ENCODE measurements at places on chromosomes 6 and 20. TPM values are rescaled to one million over a fixed set of nuclear protein-coding genes. Genes with fewer than 3 reads are reported as not detected.

DNA sequence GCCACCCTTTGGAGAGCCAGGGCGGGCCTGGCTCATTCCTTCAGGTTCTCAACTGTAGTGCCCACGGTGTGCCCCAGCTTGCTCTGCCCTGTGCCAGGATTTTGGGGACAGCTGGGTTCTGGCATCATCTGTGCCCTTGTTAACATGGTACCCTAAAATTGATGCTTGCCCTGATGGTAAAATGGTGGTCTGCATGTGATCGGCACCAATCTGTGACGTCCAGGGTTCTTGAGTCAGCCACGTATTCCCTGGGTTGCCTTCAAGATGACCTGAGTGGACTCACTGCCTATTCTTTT is 31.2 kb upstream of the APCDD1L start:
- no peak for DNase-seq

DNA sequence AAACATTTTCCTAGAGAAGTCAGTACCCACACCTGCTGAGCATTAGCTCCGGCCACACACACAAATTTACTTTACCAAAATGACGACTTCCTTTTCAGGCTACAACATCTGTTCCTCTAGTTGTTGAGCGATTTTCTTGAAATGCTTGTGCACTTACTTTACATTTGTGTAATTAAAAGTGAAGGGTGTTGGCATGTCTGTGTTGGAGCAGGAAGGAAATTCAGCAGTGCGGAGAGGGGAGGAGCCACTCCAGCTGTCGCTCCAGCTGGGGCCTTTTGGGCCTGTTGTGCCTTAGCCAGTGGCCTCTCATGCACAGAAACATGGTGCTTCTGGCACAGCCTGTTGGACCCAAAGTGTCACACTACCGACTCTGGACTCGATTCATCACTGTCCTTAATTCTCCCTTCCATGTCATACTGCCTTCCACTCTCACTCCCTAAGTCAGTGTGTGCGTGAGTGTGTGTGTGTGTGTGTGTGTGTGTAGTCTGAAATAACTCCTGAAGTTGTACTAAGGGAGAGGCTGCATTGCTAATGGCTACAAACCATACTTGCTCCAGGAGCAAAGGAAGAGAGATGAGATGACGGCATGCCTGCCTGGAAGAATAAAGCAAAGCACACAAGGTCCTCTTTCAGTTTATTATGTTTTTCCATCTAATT is 191.8 kb upstream of the ARG1 start:
- DNase-seq = no peak

DNA sequence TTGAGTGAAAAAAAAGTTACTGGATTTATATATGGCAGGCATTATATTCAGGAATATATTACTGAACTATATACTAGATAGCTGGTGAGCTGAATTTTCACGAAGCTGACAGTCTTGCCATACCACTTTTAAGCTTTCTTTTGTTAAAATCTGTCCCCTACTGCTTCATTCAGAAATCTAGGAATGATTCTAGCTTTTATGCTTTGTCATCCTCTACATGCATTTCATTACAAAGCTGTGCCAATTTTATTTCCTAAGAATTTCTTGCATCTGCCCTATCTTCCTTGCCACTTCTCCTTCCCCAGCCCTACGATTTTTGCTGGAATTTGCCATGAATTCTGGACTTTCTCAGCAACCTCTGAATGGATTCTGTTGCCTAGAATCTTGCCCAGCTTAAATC is 158.5 kb upstream of the ADGRB3 start:
- DNase-seq = no peak

DNA sequence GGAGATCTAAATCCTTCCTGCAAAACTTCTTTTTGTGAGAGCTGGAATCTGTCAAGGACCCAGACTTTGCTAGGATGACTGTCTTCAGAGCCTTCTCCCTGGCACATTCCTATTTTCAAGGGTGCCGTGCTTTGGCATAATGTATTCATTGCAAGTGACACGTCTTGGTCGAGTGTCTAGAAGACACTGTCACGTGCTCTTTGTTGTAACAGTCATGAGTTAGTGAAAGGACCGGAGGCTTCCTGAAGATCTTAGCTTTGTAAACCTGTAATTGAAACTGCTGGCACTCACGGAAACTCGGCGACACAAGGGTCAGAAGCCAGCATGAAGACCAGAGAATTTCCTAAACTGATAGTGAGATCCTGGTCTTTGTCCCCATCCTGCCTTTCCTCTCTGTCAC is 19.7 kb upstream of the TAGAP start:
- DNase-seq = no peak

GRCh38 chr6:155406801-155407200 is 48.8 kb downstream of the NOX3 start:
- DNase-seq = no peak

DNA sequence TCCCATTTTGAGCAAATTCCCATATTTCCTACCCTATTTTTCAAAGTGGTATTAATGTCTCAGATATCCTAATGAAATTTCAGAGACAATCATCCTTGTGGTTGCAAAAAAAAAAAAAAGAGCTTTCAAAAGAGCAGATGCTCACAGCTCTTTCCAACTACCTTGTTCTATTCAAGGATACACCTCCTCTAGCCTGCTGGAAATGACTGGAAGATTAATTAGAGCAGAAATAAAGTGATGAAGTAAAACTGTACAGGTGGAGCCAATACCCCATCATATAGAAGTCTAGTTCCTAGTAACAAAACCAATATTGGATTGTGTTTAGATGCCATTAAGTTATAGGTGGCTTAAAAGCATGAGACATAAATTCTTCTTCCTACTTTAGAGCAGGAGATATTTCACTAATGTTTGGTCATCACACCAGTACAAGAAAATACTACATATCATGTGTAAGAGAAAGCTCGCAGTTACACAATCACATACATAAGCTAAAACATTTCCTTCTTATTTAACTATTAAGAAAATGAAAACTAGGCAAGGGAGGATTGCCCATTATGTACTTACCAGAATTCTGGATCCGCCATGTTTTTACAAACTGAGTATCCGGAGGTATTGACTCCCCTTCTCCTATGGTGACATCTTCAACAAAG is 42.4 kb downstream of the ILRUN start:
- no peak for DNase-seq

DNA sequence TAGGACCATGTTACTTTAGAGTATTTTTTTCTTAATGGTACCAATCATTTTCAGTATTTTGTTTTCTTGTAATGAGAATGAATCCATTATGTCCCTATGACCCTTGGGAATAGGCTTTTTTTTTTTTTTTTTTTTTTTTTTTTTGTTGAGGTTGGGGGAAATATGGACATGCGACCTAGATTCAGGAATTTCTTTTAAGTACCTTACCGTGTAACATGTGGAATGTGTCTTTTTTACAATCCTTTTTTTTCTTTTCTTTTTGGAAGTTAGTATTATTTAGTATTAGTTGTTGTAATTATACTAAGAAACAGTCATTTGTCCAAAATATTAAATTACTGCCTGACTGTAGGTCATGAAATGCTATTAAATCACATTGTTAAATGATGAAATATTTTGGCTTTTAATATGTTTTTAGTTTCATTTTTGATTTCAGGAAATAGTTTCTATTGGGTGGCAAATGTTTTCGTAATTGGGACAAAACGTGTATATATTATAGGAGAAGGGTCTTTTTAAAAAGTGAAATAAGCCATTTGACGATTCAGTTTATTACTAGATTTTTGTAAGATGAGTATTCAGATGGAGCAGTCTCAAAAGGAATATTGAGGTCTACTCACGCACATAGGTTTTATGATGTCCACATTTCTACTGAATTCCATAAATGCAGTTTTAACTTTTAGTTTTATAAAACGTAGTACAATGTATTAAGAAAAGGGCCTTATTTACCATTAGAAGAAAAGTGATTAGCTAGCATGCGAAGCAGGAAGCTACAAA is 4.9 kb downstream of the ARID1B start:
- DNase-seq = peak; percentile 29

GRCh38 chr6:150395388-150396009 is 26.7 kb downstream of the IYD start:
- DNase-seq = peak; percentile 68

DNA sequence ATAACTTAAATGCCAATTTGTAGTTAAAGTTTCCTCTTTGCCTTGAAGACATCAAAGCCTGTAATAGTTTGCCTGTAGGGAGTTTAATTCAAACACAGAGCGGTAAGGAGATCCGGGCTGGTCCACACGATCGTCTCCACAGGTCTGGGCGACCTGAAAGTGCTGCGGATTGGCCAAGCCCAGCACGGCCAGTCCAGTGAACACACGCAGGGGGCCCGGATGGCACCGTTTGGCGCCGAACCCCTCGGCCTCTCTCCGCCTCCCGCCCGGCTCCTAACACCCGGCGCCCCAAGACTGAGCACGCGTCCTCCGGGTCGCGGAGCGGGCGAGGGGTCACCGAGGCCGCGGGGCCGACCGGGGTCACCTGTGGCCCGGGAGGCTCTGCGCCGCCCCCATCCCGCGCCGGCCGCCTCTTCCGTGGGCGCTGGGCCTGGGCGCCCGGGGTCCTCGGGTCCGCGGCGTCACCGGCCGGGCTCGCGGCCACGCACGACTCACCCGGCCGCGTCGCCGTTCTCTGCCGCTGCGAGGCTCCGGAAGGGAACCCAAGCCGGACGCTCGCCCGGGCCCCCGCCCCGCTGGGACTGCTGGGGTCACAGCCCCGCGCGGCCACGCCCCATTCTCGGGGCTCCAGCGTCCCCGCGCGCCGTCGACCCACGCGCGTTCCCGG is 481 bp downstream of the SERPINB6 start:
- DNase-seq = no peak

DNA sequence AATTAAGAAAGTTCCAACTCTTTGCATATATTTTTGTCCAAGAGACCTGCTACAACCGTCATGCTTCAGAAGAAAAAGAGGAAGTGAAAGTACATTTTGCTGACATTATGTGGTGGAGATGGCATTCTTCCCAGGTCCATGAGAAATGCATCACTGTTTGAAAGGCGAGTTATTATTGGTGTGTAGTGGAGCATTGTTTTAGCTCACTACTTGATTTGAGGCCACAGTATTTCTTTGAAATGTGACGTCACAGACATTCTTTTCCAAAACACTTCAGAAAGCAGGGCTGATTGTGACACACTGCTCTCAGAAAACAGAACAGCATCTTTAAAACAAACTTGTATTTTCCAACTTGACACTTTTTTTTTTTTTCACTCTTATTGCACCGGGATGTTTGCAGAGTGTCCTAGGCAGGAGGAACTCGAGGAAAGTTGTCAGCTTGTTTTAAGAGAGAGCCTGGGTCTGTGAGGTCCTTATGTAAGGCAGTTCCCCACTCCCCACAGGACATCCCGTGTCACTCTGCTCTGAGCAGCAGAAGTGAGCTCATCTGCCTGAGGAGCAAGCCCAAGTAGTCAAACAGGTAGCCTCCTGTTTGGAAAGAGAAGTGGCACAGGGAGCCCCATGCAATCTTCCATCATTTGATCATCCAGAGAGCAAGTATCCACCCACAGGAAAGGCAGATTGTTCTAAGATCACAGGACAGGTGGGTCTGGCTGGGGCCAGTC is 1.1 kb downstream of the SPTLC3 start:
- DNase-seq = peak; percentile 84

DNA sequence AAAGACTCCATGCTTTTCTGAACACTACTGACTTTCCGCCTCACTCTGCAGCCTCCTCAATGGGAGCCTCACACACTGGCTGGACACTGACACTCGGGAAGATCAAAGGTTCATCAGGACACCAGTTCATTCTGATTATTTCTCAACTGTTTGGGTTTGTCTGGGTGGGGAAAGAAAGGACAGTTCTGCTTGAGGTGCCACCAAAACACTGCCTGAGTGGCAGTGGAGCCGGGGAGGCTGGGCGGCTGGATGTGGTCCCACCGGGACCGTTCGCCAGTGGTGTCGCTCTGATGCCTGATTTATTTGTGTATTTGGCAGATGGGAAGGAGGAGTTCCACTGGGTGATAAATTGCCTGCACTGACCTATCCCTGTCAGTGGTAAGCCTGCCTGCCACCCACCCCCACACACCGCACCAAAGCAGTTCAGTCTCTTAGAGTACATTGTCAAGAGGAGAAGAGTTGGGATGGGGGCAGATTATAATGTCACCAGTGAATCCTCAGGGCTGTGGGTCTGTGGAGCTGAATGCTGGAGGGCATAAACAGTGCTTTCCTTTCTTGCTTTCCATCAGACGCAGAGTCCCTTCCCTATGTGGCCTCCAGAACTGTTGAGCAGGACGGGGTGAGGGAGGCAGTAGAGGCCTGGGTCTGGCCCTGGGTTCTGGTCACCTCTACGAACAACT is 49.8 kb downstream of the EDN1 start:
- DNase-seq = no peak

DNA sequence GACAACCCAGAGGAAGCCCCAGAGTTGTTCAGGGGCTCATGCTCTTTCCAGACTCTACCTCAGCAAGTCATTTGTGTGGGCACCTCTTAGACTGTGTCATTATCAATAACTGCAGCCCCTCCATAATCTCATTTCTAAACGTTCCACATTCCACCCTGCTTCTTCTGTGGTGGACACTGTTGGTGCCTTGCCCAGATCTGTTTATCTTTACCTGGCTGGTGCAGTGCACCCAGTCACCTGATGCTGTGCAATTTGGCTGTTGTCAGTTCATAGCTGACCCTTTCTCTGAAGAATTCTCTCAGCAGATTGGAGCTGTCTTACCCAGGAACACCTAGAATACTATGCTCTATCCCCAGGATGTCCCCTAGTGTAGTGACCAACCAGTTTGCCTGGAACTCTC is 80.0 kb downstream of the ATRN start:
- no peak for DNase-seq

DNA sequence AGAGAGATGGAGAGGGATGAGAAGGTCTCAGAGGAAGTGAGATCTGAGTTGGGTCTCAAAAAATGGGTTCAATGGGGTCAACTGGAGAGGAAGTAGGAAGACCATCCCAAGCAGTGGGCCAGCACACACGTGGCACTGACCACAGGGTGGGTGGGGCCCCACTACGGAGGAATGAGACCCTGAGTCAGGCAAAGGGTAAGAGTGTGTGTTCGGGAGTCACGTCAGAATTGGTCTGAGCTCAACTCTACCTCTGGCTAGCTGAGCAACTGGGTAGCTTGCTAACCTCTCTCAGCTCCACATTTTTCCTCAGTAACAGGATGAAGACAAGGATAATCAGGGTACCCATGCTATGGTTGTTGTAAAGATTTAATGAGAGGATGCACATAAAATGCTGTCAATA is 79.0 kb downstream of the TRERF1 start:
- no peak for DNase-seq

- DNase-seq = peak; percentile 3
Observed at GRCh38 chr20:38307371-38308046, 3.6 kb downstream of the BPI start.

- DNase-seq = peak; percentile 5
Observed at GRCh38 chr6:168370310-168370991, 50.9 kb upstream of the DACT2 start.

GRCh38 chr20:14193443-14193842 is 144.0 kb downstream of the FLRT3 start:
- DNase-seq = no peak

GRCh38 chr6:46329568-46329967 is 158.8 kb upstream of the ENPP5 start:
- DNase-seq = no peak

WASF1 gene
- 5.4 TPM for total RNA-seq

NKX2-2 gene
- total RNA-seq = not detected

BIRC7 gene
- total RNA-seq = not detected

GNL1 gene
- 35.2 TPM for total RNA-seq

MYMX gene
- total RNA-seq = not detected

SLC17A3 gene
- not detected for total RNA-seq

SLC16A10 gene
- total RNA-seq = under 0.01 TPM

Data from bronchial epithelial cell (primary cell).